Activated naive CD4-positive, alpha-beta T cell (primary cell): ENCODE measurements at places on chromosomes 3 and 15.

- DNase-seq, result no peak
These were observed 1.8 kb downstream of the ATP13A4 start for GRCh38 chr3:193552923-193553322.

DNA sequence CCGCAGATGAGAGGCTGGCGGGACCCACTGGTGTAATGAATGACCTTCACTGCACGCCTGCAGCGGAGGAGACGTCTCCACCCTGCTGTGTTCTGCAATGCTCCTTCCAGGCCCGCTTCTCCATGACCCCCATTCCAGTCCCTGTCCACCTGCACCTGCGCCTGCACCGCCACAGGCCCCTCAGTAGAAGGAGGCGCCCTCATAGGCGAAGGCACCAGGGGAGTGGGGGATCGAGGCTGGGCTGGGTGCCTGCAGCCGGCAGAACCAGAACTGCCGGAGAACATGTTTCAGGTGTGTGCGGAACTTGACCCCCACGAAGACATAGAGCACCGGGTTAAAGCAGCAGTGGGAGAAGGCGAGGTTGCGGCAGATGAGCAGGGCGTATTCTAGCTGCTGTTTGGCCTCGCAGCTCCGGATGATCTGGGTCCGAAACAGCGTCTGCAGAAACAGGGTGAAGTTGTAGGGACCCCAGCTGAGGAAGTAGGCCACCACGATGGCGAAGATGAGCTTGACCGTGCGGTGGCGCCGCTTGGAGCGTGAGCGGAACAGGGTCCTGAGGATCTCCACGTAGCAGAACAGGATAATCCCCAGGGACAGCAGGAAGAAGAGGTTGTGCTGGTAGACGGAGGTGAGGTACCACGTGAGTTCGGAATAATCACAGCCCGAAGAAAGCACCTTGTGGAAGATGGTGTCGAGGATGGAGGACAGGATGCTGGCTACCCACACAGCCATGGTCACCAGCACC, 6.3 kb downstream of the XCR1 start:
- no peak for DNase-seq

DNA sequence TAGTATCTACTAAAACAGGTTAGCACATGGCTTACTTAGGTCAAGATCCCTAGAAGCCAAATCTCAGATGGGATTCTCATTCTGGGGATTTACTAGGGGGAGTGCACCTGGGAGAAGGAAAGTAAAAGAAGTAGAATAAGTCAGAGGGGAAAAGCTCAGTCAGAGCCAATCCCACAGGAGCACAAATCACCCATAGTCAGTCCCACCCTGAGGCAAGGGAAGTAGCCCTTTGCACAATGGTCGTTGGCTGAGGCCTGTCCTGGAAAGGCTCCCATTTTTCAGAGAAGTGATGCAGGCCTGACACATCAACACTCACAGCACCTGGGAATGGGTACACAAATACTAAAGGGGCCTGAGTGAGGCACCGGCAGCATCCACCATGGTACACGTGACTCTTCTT, 39.8 kb downstream of the SST start:
- DNase-seq, result no peak

DNA sequence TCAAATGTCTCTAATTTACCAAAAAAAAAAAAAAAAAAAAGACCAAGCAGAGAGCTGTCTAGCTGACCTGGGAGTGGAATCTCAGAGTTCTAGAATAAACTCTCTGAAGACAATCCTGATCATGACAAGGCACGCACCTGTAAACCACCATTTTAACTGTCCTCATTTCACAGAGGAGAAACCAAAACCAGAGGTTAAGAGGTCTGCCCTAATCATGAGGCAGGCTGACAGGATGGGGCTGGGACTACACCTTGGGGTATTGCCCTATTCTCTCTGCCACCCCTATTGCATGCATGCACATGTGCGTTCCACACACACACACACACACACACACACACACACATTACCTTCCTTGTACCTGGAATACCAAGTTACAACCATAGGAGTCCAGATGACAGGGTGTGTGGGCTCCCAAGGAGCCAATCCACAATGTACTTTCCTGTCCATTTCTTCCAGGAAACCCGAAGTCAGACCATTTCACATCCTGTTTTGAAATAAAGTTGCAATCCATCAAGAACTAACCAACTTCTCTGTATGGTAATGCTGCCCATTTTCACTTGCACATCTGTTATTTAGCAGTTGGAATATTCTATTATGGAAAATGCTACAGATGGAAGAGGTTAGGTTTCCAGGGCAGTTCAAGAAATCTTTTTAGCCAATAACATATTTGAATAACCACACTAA, 34.6 kb downstream of the HSPBAP1 start:
- no peak for DNase-seq

DNA sequence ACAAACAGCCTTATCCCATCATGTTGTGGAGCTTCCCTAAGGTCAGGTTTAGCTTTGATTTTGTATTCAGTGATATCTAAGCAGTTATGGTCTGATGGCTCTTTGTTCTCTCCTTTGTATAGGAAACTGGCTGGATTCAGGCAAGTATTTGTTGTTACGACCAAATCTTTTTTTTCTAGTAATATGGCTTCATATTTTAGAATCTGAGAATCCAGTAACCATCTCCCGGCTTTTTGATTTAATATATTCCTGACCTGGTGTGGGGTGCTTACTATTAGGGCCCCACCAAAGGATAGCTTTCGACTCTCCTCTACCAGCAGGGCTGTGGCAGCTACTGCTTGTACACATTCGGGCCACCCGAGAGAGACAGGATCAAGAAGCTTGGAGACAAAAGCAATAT, 23.0 kb downstream of the ARL8B start:
- no peak for DNase-seq

- no peak for DNase-seq
These were observed 233.3 kb downstream of the TIGIT start for GRCh38 chr3:114527036-114527644.

DNA sequence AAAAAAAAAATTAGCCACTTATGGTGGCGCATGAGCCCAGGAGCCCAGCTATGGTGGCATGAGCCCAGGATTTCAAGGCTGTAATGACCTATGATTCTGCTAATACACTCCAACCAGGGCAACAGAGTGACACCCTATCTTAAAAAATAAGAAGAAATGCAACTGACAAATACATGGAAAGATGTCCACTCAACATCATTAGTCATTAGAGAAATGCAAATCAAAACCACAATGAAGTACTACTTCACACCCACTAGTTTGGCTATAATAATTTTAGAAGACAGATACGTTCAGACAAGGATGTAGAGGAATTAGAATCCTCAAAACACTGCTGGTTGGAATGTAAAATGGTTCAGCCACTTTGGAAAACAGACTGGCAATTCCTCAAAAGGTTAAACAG, 10.5 kb downstream of the PRKAR2A start:
- no peak for DNase-seq

DNA sequence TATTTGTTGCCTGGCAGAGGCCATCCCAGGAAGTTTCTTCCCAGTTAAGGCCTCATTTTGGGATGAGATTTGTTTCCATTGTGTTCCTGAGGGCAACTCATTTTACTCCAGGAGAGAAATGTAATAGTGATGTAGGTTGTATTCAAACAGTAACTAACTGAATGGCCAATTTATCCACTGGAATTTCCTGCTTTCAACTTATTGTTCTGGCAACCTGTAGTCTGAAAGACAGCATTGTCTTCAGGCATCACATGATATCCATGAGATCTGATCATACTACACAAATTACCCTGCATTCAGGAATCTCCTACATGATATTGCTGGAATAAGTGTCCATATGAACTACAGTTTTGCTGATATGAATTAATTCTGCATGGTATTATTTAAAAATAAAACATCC, 79.5 kb upstream of the FGF7 start:
- no peak for DNase-seq

GRCh38 chr3:189897406-189897805, 223.3 kb downstream of the P3H2 start:
- DNase-seq, result no peak

GRCh38 chr3:177337541-177338331, 140.5 kb upstream of the TBL1XR1 start:
- no peak for DNase-seq

DNA sequence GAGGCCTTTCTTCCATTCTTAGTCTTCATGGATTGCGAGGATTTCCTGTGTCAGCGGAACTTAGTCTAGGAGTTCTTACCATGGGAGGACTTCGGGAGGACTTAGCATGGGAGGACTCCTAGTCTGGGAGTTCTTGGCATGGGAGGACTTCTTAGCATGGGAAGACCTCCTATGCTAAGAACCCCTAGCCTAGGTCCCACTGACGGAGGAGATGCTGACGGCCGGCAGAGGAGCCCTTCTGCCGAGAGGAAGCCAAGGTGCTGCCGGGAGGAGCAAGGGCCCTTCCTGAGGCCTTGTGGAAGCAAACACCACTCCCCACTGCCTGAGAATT, 35.6 kb upstream of the LDHAL6B start:
- DNase-seq, result no peak
